ENCODE measurements at places on chromosomes 3 and 15.

- DNase-seq: no peak
Observed at GRCh38 chr15:84949043-84949442, 32.6 kb upstream of the PDE8A start.

DNA sequence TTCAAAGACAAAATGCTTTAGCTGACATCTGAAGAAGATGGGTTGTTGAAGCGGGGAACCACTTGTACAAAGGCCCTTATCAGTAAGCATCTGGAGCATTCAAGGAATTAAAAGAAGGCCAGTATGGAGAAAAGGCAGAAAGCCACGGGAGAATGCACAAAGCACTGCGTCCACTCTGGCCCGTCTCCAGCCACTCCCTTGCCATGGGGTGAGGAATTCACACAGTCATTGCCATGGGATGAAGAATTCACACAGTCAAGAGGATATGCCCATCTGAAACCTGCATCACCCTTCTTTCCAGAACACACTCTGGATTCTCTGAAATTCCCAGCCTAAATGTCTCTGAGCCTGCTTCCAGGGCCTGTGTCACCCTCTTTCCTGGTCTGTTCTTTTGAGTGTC lies 26.7 kb upstream of the STAG1 start:
- no peak for DNase-seq

GRCh38 chr3:129440618-129441190 lies 680 bp downstream of the IFT122 start:
- DNase-seq: no peak

DNA sequence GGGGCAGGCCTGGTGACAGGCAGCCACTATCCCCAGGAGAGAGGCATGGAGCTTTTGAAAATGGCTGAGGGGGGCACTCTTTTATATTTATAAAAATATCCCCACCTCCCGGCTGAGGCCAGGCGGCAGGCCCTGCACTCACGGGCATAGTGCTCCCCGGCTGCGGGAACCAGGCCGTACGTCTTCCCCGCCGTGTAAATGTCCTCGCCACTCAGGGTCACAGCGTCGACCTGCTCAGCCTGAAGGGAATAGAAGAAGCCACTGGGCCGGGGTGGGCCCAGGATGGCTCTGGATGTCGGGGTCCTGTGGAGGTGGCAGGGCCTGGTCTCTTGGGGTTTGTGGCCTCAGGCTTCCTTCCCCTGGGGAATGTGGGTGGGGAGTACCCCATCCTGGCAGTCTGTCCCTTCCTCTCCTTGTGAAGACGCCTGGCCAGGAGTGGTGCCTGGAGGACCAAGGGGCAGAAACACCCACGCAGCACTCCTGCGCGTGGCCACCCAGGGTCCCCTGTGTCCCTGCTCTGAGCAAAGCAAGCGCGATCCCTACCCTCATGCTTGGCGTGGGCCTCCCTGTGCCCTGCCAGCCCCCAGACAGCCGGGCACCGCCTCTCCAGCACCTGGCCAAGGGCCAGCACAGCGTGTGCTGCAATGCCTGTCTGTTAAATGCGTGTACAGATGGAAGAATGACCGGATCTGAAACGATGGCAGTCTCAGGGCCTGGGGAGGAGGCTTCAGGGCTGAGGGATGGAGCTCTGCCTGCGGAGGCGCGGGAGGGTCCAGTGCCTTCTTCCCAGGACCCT lies 18.9 kb downstream of the MELTF start:
- DNase-seq: no peak

DNA sequence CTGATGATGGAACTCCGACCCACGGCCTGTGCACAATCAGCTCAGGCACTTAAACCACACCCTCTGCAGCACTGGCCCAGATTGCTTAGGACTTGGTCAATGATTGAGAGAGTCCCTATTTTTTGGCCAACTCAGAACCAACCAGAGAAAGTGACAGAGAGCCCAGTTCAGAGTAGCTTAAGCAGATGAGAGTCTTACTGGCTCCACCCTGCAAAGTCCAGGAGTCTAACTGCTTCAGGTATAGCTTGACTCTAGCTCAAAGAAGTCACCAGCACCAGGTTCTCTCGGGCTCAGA lies 20.1 kb downstream of the SLC6A20 start:
- no peak for DNase-seq

DNA sequence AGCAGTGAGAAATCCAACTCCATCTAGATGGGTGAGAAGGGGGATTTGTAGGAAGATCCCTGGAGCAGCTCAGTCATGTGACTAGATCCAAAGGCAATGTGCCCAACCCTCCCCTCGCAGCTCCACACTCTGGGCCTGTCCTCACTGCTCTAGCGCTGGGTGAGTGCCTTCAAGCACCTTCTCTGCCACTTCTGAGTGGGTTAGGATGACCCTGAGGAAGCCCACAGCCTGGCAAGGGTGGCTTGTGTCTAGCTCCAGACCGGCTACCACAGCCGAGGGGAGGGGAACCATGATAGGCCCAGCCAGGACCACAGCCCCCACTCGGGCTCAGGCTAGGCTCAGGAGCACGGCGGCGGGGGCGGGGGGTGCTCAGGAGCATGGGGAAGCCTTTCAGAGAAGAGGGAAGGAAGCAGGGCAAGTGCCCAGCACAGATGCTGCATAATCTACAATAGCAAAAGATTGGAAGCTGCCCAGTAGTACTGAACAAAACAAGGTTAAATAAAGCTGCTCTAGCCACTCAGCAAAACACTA lies 1.7 kb downstream of the SPATA12 start:
- DNase-seq: no peak

DNA sequence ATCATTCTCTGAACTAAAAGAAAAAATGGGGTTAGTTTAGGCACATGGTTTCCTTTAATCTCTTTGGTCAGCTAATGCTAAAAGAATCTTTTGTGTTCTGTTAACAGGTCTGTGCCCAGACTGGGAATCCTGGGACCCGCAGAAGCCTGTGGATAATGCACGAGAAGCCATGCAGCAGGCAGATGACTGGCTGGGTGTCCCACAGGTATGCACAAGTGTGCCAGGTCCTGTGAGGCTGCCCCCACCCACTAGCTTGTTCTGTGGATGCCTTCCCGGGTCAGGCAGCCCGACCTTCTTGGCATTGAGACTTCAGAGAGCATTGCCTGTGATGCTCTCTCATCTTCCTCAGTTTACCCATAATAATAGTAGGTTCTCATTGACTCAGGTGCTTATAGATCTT lies 70.4 kb downstream of the FLNB start:
- DNase-seq: no peak

GRCh38 chr15:71465131-71465955 lies 345.0 kb upstream of the NR2E3 start:
- DNase-seq: no peak

DNA sequence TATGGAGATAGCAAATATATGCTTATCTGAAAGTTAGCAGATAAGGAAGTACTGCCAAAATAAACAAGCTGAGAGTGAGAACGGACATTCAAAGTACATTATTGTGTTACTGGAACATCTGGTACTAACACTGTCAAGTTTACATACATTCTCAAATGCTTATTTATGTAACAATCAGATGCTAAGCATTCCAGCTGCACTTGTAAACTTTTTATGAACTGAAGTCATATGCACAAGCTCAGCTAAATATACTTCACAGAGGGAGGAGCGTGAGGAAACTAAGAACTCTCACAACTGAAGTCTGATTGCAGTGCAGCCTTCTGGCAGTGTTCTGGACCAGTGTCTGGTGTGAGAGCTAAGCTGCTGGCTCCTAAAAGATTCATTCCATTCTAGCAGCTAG lies 223.7 kb upstream of the NANOGP8 start:
- DNase-seq: no peak

- no peak for DNase-seq
Observed at GRCh38 chr3:19396726-19397125, 248.4 kb downstream of the KCNH8 start.

DNA sequence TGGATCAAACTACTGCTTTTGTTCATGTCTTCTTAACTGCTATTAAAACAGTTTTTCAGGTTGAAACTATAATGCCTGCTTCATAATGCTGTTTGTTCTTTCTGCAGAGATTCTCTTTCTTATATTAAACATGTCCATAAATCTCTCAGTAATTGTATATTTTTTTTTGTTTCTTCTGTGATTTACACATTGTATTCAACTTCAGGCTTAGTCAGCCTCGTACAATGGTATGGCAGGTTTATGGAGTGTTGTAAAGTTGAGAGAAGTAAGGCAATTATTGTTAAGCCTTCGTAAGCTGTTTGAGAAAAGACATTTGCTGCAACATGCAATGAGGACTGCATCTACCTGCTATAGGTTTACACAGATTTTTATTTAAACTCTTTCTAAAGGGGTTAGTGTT lies 977.1 kb downstream of the DIPK2A start:
- DNase-seq: no peak

DNA sequence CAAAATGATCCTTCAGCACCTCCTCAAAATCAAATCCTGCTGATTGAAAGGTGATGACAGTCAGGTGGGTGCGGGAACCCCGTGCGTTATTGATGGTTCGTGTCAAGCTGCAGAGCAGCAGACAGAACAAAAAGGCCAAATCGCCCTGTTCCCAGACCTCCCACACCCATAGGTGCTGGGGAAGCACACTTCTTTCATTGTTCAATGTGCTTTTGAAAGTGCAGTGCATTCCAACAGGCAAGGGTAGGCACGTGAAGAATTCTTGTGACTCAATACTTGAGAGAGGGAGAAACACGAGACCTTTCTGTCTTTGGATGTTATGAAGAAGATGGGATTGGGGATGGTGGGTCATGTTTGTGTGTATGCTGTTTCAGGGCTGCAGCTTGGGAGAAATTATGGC lies 514.0 kb downstream of the MCTP2 start:
- DNase-seq: no peak

GRCh38 chr3:2456788-2457187 lies 358.1 kb downstream of the CNTN4 start:
- DNase-seq: no peak

DNA sequence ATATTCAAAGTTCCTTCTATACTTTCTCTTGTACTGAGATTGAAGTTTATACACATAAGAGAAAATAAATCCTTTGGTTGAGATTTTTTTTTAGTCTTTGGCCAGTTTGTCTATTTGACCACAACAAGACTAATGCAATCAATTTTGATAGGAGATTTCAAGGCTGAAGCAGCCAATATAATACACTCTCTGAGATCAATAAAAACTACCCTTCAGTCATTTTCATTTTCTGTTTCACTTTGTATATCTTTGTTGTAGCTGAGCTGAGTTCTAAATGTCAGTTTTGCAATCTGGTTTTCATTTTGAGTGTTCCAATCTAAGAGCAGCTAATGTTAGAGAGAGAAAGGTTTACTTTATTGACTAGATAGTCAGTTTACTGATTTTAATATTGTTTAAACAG lies 623.8 kb upstream of the ROBO1 start:
- no peak for DNase-seq

GRCh38 chr3:167057581-167057980 lies 322.5 kb downstream of the ZBBX start:
- no peak for DNase-seq

DNA sequence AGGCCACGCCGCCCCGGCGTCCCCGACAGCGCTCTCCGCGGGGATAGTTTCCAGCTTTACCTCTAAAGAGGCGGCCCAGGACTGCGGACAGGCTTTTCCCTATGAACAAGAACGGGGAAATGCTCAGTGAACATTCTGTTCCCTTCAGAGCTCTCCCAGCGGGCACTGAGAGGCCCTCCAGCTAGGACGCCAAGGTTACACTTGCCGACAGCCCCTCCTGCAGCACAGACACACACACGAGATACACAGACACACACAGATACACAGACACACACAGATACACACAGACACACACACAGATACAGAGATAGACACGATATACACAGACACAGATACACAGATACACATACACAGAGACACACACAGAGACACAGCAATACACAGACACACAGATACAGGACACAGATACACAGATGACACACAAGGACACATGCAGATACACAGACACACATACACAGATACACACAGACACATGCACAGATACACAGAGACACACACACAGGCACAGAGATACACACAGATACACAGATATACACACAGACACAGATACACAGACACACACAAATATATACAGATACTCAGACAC lies 533 bp upstream of the OCA2 start:
- DNase-seq: no peak

GRCh38 chr3:40258555-40258954 lies 51.0 kb upstream of the EIF1B start:
- DNase-seq: no peak

- no peak for DNase-seq
Observed at GRCh38 chr3:114380233-114380651, 86.4 kb downstream of the TIGIT start.

GRCh38 chr3:134237454-134238145 lies 13.1 kb downstream of the RYK start:
- DNase-seq: no peak

- DNase-seq: no peak
Observed at GRCh38 chr15:93452537-93453211, 363.7 kb upstream of the RGMA start.

- no peak for DNase-seq
Observed at GRCh38 chr3:29721789-29722188, 440.9 kb downstream of the RBMS3 start.

- DNase-seq: no peak
Observed at GRCh38 chr3:134885877-134886621, 91.0 kb downstream of the EPHB1 start.

GRCh38 chr15:80695911-80696661 lies 976 bp downstream of the ABHD17C start:
- no peak for DNase-seq

DNA sequence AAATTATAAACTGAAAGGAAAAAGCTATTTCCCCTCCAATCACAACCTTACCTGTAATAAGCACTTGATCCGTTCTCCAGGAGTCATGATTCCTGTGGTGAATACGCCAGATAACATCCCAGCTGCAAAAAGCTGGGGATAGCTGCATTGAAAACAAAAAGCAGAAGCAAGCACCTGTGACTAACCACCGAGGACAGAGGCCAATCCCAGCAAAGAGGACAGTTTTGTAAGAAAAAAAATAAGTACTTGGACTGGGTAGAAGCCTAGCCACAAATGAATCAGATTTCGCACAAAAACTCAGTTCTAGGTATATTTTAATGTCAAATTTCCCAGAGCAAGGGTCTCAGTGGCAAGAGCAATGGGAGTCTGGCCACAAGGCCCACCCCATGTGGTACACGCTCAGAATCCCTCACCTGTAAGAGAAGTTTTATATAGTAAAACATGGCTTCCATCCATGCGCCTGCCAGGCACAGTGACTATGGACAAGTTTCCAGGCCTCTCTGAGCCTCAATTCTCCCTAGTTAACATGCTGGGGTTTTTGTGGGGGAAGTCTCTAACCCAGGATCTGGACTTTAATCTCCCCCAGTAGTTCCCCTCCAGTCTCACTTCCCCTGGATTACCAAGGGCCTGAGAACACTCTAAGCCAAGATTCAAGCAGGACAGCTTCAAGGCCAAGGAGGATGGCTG lies 19.2 kb downstream of the SLC25A20 start:
- no peak for DNase-seq

DNA sequence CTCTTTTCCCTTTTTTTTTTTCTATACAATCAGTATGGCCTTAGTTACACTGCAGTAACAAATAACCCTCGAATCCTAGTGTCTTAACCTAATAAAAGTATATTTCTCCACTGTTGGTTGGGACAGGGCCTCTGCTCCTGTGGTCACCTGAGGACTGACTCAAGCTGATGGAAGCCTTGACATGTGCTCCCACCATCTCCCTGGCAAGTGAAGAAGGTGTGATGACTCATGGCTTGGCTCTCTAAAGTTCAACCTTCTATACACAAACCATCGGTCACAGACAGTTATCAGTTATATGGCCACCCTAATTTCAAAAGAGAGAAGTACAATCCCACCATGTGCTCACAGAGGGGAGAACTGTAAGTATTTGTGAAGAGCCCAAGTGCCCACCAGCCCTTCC lies 65.8 kb upstream of the CACNA2D3 start:
- DNase-seq: no peak

- no peak for DNase-seq
Observed at GRCh38 chr3:195171093-195171873, 99.7 kb downstream of the XXYLT1 start.

GRCh38 chr3:101801174-101801573 lies 22.2 kb downstream of the NXPE3 start:
- DNase-seq: no peak

All from stimulated activated CD4-positive, alpha-beta T cell treated with anti-CD3 and anti-CD28 coated beads, Interleukin-1b, Interleukin-23, amount 100 ng/mL, for 1 hour (primary cell).